Activated CD4-positive, alpha-beta T cell treated with anti-CD3 and anti-CD28 coated beads, Interleukin-2, amount 50 U/mL, for 48 hours (primary cell): ENCODE measurements at places on chromosomes 4 and X.

DNA sequence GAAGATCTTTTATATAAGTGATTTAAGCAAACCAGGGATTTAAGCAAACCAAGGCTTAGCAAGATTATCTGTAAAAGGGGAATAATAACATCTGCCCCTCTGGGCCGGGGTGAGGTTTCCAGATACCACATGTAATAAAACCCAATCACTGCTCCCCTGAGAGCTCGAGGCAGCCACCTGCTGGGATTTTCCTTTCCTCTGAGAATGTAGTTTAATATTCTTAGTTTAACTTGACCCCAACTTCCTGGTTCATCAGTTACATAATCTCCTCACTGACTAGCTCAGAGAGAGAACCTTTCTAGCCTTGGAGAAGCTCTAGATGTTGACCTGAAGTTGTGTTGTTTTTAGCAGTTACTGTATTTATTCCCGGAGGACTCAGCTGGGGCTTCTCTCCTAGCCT, 322.4 kb downstream of the ARHGAP10 start:
- no peak for DNase-seq

GRCh38 chrX:39158801-39159657, 357.8 kb downstream of the MID1IP1 start:
- DNase-seq, result no peak

- no peak for DNase-seq
Measured at GRCh38 chr4:4859799-4860599, 534 bp downstream of the MSX1 start.

GRCh38 chr4:139416073-139416673, 37.7 kb upstream of the RAB33B start:
- no peak for DNase-seq

DNA sequence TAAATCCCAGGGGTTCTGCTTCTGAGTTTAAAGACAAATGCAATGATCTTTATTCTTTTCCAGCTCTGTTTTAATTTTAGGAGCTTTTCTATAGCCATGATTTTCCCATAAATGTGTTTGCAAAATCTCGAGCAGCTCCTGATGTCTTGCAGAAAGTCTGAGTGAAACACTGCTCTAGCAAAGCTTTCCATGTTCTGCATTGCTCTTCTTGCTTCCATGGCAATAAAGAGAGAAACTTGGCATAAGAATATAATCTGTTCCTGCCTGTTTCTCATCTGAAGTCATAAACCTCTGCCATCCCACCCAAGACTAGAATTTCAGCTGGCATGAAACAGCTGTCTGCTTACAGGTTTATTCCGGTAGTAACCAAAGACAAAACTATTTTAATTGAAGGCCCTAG, 254.5 kb downstream of the SPRY1 start:
- no peak for DNase-seq

- DNase-seq, result no peak
Measured at GRCh38 chr4:8227771-8228318, 28.8 kb downstream of the SH3TC1 start.

DNA sequence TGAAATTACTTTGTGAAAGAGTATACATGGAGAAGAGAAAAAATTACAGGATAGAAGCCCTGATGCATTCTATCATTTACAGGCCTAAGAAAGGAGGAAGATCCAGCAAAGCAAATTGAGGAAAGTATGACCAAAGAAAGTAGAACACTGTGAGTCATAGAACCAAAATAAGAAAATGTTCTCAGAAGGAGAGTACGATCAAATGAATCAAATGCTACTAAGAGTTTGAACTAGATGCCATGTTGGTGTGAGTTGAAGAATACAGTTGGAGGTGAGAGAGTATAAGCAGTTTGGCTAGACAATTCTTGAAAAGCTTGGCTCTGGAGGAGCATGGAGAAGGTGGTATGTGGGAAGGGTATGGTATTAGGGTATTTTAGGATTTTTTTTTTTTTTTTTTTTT, 161.8 kb downstream of the RPA4 start:
- DNase-seq, result no peak

DNA sequence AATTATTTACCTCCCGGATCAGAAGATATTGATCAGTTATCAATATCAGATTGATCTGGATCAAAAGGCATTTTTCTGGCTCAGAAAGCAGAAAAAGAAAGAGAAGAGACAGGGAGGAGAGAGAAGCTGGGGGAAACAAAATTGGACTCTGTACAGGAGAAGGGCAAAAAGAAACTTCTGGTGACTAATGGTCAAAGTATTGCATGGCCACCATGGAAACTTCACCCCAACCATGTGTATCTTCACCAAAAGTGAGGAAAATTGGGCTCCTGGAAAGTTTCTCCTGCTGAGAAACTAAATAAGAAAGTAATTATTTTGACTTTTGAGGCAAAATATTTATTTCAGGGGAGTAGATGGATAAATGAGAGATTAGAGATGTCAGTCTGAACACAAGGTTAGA, 33.9 kb downstream of the RNF150 start:
- no peak for DNase-seq

GRCh38 chr4:183876268-183876934, 28.7 kb upstream of the STOX2 start:
- DNase-seq, result no peak

GRCh38 chr4:74524985-74525384, 80.0 kb downstream of the AREG start:
- DNase-seq, result no peak

GRCh38 chrX:72120837-72121236, 10.9 kb downstream of the RTL5 start:
- DNase-seq, result no peak

- no peak for DNase-seq
Measured at GRCh38 chr4:110139815-110140214, 58.6 kb downstream of the ELOVL6 start.

DNA sequence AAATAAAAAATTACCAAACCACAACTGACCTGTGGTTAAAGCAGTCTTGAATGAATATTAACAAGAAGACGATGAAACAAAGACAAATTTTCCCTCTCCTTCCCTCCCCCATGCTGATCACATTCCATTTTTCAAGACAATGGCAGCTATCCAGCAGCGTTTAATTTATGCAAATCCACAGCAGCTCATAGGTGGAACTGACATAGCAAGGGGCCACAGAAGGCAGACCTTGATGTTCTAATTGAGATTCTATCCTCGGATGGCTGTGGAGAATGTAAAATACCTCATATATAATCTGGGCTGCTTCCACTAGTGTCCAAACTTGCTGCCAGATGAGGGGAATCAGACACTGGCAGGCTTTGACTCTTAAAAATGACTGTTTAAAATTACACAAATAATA, 211.5 kb downstream of the CHRDL1 start:
- DNase-seq, result no peak

DNA sequence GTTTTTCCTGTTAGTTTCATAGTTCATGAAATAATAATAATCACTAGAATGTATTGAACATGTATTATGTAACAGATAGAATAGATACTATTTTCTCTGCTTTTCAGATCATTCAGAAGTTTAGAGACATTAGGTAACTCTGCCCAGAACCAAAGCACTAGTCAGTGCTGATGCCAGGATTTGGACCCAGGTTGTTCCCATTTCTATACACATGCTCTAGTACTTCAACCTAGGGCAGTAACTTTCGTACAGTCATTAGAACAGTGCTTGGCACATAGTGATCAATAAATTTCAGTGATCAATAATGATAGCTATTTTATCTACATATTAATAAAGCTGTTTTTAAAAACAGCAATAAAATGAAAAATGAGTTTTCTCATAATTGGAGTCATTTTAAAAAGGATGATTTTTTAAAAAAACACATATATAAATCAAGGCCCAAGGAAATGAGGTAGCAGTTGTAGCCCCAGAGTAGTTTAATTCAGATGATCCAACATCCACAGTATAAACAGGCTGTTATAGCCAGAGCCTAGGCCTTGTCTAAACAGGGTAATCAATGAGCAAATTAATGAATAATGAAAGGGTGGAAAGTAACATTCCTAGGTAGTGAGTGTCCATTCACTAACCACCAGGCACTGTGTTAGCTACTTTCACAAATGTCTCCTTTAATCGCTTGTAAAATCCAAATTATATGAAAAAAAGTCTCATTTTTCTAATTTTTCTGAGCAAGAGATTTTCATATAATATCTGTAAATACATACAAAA, 25.6 kb downstream of the TXK start:
- no peak for DNase-seq

DNA sequence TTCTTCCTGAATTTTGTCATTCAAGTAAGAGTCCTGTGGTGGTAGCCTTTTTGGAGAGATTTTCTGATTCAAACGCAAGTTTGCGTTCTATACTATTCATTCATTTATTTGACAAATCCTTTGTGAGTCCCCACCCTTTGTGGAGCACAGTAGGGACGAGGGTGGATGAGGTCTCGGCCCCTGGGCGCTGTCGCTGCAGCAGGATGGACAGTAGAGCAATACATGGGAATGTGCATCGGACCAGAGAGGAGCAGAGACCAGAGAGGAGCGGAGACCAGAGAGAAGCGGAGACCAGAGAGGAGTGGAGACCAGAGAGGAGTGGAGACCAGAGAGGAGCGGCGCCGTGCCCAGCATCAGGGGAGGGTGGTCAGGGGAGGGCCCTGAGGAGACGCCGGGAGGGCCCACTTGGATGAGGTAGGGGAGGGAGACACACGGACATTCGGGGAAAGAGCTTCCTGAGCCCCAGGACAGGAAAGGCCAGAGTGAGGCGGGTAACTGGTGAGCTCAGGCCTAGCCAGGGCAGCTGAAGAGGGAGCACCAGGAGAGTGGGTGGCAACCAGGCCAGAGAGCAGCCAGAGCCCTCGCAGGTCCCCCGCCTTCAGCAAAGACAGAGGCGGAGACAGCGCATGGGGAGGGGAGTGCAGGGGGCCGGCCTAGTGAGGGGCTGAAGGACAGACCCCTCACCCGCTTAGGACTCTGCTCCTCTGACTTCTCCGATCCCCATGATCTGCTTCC, 67.3 kb downstream of the NAT8L start:
- DNase-seq, result no peak

DNA sequence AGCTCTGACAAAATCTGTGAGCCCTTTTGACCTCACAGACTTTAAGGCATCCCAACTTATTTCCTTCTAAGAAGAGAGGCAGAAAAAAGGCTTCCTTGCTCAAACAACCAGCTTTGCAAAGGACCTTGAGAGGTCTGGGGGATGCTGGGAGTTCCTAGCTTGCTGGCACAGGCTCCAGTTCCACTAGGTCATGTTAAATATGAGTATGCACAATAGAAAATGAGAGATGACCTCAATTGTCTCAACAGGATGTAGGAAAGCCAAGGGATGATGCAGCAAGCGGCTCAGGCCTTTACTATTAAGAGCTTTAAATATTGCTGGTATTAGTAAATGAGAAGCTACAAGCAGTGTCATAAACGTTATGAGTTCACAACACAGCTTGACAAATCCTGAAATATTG, 13.3 kb upstream of the ZNF827 start:
- no peak for DNase-seq

DNA sequence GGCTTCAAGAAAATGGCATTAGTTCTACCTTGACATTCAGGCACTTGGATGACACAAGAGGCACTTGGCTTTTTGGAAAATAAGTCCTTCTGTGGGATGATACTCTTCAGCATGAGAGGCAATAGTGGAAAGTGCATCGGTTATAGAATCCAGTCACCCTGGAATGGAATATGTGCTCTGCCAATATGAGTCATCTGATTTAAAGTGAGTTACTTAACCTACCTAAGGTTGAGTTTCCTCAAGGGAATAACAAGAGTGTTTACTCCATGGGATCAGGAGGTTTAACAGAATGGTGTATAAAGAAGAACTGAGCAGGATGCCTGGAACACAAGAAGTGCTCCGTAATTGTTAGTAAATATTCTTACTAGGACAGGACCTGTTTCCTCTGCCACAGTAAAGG, 10.7 kb downstream of the SLC39A8 start:
- DNase-seq, result no peak

DNA sequence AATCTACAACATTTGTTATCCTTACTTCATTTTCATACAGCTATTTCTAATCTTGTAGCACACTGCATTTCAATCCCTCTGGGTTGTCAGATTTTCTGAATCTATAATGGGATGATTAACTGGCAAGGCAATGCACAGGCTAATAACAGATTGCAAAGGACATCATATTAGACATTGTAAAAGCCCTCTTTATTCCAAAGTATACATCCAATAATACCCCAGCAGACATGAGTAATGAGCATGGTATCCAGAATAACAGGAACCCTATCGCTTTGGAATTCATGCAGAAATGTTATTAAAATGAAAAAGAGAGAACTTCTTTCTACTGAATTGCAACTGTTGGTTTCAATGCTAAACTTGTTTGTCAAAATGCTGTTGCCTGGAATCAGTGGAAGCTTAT, 122.9 kb downstream of the C4orf33 start:
- no peak for DNase-seq

- DNase-seq, result no peak
Measured at GRCh38 chrX:37883196-37883595, 35.8 kb upstream of the DYNLT3 start.

DNA sequence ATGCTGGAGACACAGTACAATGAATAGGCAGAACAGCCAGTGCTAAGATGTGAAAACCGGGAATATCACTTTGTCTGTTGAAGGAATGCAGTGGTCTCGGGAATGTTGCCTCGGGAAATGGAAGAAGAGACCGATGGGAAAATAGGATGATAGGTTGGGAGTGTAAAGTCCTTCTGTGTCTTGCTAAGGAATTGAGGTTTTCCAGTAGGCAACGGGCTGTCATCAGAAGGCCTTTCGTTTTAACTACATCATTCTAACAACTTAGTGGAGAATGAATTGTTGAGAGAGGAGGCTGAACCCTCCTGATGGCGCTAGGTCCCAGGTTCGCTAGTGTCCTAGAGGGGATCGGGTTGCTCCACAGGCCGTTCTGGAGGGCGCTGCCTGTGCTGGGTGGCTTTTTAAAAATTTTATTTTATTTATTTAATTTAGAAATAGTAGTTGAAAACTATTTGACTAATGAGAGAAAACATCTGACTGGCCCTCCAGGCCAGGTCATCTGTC, 730 bp downstream of the VBP1 start:
- DNase-seq, result peak; percentile 1

DNA sequence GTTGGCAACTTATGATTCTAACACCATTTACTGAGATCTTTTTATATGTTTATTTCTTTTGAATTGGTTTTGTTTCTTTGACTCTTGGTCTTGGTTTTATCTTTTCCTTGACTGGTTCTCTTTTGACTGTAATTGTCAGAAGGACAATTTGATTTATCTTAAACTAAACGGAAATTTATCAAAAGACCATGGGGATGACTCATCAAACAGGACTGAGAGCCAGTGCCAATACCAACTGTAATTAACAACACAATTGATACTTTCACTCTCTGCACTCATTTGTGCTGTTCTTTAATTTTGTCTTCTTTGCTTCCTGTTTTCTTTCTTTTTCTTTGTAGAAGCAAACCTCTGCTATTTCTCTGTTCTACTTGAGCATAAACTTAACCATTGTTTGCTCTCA, 776.8 kb downstream of the CCSER1 start:
- DNase-seq, result no peak
